ENCODE measurements at places on chromosomes 6 and 20.
A peak's percentile ranks its signal among the peaks of the same experiment; 100 is the strongest.

GRCh38 chr20:56445540-56445939 is 22.9 kb upstream of the RTF2 start:
- DNase-seq, result no peak

DNA sequence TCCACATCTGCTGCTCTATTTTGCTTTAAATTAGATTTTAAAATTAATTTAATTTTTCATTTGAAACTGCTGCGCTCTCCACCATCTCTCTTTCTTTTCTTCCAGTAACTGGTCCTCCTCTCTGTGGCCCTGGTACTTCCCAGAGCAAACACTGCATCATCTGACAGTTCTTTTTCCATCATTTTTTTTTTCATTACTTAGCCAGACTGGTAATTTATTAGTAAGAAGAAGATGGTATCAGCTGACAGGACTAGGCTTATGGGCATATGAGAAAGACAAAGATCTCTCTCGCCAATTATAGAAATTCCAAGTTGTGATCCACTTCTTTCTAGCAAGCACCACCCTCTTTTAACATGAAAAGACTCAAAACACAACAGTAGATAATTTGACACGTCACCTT is 73.7 kb upstream of the FAM184A start:
- DNase-seq, result no peak

DNA sequence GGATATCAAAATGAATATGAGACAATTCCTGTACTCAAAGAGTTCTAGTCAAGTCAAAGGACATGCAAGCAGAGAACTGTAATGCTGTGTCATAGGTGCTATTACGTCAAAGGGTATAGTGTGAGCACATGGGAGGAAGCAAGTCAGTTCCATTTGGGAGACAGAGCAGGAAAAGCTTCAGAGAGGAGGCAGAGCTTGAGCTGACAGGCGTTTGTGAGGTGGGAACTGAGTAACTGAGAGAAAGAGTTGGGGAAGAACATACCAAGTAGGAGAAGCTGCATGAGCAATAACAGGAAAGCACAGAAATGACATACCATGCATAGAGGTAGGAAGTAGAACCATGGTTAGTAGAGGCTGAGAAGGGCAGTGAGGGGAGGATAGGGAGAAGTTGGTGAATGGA is 15.2 kb upstream of the SSR1 start:
- no peak for DNase-seq

DNA sequence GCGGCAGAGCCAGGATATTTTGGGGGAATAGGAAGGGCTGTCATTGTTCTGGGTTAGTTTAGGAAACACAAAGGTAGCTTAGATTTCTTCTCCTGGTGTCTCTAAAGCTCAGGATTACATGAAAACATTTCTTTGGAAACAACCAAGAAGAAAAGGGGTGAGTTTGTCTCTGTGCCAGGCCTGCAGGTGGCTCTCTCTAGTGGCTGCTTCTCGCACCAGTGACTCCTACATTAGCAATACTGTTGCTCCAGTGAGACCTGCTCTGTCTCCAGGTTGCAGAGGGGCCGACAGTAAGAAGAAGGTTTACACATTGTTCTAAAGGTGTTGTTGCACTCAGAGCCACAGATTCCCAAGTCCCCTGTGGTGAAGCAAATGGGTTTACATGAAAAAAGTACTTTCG is 104.6 kb upstream of the GLP1R start:
- DNase-seq, result no peak

GRCh38 chr20:62159839-62160238 is 16.3 kb downstream of the SS18L1 start:
- DNase-seq, result no peak

DNA sequence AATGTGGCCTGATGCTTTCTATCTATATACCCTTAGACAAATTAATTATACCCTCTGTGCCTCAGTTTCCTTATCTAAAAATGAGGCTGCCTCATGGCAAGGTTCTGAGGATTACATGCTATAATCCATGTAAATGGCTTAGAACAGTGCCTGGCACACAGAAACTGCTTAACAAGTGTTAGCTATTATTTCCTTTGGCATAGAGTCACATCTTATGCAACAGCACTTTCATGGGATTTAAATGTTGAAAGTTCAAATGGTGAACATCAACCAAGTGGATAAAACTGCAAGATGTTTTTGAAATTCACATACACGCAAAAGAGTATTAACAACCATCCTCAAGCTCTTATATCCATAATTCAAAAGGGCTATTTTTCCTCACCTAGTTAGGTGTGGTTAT is 202.8 kb upstream of the JAG1 start:
- no peak for DNase-seq

DNA sequence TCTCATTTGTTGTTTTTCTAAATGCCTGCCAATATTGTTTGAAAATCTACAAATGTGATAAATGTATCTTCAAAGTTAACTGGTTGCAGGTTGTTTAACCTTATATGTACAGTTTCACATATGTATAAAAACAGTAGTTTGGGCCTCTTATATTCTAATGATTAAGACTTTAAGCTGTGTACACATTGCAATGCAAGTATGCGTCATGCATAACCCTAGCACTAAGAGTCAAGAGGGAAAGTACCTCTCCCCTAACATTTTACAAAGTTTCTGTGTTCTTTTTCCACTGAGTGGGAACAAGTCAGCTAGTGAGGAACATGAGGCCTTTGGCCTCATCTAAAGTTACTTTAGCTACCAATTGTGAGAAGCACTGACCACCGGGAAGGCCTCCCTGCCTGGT is 25.7 kb upstream of the MICB start:
- DNase-seq, result no peak

GRCh38 chr6:39055661-39056060 is 7.1 kb downstream of the GLP1R start:
- no peak for DNase-seq

- no peak for DNase-seq
These were observed 122.9 kb downstream of the IRF4 start for GRCh38 chr6:514396-514978.

DNA sequence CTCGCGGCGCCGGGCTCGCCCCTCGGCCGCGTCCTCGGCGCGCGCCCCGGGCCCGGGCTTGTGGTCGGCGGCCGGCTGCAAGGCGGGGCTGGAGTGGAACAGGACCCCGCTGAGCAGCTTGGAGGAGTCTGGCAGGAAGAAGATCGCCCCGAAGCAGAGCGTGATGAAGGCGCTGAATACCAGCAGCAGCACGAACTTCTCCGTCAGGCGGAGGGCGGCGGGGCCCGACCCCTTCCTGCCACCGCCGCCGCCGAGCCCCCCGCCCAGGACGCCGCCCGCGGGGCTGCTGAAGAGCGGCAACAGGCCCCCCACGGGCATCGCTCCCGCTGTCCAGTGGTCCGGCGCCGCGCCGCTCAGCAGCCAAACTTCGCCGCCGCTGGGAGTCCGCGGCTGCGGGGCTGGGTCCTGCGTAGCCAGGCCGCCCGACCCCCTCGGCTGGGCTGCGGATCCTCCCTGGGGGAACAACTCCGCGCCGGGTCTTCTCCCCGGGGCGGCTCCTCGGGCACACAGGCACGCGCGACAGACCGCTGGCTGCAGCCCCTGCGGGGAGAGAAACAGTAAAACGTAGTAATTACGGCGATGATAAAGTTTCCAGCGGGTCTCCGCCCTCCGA is 707 bp downstream of the MAN1A1 start:
- DNase-seq, result peak; percentile 16

DNA sequence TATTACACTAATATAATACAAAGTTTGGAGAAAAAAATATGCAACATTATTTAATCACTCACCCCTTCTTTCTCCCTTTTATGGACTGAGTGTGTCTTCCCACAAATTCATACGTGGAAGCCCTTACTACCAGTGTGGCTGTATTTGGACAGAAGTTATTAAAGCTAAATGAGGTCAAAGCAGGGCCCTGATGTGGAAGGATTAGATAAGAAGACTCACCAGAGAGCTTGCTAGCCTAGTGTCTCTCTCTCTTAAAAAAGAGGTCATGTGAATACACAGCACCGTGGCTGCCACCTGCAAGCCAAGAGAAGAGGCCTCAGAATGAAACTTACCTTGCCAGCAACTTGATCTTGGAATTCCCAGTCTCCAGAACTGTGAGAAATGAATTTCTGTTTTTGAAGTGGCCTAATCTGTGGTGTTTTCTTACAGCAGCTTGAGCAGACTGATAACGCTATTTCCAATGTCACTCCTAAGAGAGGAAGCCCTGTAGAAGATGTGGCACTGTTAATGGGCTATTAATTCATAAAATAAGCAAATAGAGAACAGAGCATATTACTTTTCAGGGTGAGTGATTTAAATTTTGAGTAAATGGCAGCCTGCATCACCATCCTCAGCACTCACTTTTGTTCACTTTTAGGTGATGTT is 233.4 kb downstream of the TBC1D7 start:
- DNase-seq, result no peak

DNA sequence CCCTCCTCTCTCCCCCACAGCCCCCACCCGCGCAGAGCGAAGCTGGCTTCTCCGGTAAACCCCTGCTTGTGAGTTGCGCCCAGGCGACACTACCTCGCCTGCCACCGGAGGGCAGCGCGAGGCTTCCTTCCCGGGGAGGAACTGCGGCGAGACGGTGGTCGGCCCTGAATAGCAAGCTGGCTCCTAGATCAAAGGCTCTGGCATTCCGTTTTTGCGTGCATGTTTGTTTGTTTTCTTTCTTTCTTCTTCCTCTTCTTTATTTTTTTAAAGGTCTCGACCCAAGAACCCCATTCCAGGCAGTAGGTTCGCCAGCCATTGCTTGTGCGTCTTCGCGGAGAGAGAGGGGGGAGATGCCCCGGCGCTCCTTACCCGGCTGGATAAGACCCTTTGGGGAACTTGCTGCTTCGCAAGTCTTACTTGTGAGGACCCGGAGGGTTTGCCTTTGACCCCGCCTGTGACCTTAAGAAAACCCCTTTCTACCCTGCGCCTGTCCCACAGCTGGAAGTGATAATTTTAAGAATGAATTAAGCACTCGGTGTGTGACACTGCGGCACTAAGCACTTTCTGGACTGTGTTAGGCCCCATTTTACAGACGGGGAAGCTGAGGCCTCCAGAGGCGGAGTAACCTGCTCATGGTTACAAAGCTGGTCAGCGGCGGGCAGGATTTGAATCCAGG is 92.7 kb upstream of the SIRPA start:
- DNase-seq, result peak; percentile 62

- DNase-seq, result no peak
These were observed 49.8 kb downstream of the SPATA2 start for GRCh38 chr20:49865559-49865958.

DNA sequence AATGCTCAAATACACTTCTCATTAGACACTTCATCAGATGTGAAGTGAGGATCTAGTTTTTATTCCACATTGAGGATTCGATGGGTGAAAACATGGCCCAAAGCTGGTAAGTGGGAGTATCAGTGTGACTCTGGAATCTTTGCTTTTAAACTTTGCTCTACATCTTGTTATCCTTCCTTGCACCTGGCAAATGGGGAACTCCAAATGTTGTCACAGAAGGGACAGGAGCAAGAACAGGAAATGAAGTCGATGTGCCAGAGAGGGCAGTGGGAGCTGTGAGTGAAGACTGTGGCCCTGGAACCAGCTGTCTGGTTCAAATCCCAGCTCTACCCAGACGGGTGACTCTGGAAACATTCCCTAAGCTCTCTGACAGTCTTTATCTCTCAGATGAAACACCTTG is 86.7 kb upstream of the AGPAT4 start:
- no peak for DNase-seq

DNA sequence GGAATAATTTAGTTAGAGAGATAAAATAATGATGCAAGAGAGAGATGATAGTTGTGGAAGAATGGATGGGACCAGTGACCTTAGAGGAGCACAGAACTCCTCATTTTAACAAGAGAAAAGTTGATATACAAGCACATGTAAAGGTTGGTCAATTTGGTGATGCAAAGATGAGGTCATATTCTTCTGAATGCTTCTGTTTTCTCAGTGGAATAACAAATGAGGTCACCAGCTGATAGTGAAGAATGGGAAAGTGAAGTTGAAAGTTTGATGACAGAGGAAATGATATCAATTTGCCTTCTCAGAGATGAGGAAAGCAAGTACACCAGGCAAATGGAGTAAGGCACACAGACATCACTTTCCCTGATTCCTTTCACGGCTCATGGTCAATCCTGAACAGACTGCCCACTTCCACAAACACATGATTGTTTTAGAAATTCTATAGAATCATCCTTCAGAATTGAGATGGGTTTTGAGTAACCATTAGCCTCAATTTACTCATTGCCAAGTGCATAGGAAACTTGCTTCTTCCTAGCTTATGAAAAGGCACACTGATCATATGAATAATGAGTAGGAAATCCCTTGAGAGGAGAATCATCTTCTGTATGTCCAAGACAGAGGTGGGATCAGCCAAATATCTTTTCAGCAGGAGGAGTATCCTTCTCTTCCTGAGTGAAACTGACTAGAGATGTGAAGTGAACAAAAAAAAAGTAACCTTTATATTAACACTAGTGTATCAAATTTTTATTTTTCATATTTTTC is 82.4 kb upstream of the TCF21 start:
- DNase-seq, result no peak

GRCh38 chr6:41561931-41562911 is 16.0 kb downstream of the FOXP4 start:
- no peak for DNase-seq

- DNase-seq, result no peak
These were observed 132.9 kb downstream of the PRDM13 start for GRCh38 chr6:99739526-99739925.

DNA sequence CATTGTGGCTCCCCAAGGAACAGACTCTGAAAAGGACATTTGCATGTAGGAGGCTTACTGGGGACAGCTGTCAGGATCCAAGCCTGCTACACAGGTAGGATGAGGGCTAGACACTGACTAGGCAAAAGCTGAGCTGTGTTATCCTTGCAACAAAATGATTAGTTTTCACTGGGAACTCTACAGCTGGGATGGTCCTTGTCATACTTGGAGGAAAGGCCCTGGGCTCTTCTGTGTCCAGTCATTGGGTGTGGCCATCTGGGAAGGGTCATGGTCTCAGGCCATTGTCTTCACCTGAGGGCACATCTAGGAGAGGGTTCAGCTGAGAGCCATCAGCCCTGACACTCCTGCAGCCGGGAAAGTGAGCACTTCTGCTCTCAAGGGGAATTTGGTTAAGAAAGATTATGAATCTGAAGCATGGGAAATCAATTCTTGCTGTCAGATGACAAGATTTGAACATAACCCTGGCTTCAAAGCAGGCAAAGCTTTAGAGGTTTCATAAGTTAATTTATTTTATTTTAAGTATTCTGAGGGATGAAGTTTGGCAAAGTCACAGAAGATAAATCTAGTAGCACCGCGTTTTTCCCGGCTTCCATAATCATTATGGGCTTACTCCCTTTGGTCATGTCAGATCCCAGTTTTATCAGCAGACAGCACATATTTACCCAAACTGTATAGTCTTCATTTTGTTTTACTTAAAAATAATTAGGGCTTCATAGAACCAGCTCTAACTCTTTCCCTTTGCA is 78.4 kb upstream of the SLC22A23 start:
- DNase-seq, result no peak

- DNase-seq, result no peak
These were observed 74.1 kb upstream of the MAP7 start for GRCh38 chr6:136624347-136624746.

DNA sequence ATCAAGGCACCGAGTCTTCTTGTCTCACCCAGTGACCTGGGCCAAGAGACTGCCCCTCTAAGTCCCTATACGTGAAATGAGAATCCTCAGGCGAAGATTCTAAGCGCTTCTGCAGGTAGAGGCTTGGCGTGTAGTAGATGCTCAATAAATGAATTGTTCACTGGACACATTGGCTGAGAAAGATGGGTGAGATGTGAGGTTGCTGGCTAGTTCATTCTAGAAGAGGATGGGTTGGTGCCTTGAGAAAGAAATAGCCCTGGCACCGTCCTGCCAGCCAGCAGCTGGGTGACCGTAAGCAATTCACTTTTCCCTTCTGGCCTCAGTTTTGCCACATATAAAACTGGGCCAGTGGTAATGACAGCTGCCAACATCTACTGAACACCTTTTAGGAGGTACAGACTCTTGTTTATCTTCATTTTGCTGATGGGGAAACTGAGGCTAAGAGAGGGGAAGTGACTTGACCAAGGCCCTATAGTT is 1.4 kb downstream of the SRC start:
- no peak for DNase-seq

Data from CD4-positive, alpha-beta T cell treated with Interferon gamma for 1 hour (primary cell).